ENCODE measurements at places on chromosomes 16 and 17.

- DNase-seq, result no peak
Observed at GRCh38 chr17:12485361-12485906, 180.3 kb upstream of the MYOCD start.

DNA sequence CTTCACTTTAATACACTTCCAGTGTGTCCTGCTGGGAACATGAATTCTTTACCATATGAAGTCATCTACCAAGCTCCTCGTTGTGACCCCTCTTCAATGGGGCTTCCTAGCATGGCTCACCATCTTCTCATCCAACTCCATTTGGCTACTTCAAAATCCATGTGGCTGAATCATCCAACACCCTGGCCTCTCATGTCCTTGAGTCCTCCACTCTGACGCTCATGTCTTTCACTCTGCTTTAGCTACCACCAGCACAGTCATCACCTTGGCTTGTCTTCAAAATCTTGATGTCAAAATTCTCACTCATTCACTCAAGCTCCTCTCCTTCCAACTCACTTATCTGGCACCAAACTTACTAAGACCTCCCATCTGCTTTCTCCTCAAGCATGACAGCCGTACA lies 35.8 kb downstream of the AMFR start:
- no peak for DNase-seq

DNA sequence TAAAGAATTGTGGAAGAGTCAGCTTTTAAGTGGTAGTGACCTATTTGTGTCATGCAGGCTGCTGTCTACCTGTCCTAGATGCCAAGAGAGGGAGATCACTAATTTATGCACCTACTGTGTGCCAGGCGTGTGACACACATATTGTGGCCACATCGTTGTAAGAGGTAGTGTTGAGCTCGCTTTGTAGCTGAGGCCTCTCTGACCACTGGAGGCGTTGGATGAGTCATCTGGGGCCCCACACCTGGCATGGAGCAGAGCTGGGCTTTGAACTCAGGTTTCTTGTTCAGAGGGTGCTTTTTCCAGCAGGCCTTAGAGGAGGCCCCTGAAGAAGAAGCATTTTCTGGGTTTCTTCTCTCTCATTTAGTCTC lies 52.3 kb upstream of the LGALS9 start:
- no peak for DNase-seq

DNA sequence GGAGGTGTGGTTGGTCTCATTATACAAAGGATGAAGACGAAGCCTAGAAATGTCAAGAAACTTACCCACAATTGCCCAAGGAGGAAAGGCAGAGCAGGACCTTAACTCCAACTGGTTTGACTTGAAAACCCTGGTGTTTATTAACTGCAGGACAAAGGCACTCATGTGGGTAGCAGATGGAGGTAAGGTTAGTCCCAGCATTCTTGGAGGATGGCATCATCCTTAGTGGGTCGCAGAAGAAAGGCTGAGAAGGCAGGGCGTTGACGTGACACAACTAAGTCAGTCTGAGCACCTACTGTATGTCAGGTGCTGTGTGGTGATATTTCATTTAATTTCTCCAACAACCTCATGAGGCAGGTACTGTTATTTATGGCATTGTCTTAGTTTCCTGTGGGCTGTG lies 101.3 kb downstream of the HAPSTR1 start:
- DNase-seq, result no peak

DNA sequence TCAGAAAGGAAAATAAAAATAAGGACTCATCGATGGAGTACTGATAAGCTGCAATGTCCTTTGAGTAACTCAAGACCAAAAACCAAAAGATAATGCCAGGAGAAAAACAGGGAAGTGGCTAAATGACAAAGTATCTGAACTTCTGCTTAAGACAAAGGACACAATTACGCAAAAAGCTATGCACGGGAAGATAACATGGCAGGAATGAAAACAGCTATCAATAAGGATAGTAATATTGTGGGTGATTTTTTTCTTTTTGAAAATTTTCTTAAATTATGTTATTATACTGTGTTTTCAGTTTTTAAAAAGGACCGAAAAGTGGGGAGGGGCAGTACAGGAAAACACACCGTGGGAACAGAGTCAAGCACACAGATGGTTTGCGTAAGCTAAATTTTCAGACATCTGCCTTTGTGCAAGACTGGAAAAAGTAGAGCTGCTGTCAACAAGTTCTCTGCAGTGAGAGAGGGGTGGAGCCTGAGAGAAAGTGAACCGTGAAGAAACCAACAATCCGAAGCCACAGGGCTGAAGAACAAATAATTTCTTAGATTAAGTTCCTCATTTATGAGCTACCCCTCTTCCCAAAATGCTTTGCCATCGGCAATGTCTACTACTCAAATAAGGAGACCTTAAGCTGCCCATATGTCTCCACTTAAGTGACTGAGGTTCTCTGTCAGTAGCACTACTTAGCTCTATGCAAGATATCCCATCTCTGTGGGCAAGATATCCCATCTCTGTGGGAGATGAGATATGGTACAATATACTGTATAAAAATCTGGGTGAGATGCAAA lies 99.9 kb upstream of the CORO6 start:
- no peak for DNase-seq

Data from caudate nucleus (tissue), 63 donors.